ENCODE measurements at places on chromosomes 16 and 17.
A peak's percentile ranks its signal among the peaks of the same experiment; 100 is the strongest.

DNA sequence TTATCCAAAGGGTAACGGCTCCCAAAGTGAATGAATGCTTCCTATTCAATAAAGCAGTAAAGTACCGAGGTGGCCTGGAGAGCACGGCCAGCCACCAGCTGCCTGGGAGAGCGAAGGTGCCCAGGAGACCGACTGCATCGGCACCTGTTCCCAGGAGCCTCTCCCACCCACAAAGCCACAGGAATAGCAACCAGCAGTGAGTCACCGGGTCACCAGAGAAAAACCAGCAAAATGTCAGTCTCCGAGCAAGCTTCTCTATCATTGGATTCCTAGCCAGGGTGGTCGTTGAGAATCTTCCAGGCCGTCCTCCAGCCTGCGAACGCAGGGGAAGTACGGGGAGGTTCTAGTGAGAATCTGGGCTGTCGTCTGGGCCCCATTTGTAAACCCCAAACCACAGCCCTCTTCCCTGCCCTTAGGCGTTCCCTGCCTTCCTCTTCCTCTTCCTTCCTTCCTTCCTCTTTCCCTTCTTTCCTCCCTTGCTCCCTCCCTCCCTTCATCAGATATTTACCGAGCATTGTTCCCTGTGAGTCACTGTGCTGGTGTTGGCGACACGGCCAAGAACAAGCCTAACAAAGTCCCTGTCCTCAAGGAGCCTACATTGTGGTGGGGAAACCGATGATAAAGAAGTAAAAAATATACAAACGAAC is 114.6 kb downstream of the SLC39A11 start:
- DNase-seq = no peak

DNA sequence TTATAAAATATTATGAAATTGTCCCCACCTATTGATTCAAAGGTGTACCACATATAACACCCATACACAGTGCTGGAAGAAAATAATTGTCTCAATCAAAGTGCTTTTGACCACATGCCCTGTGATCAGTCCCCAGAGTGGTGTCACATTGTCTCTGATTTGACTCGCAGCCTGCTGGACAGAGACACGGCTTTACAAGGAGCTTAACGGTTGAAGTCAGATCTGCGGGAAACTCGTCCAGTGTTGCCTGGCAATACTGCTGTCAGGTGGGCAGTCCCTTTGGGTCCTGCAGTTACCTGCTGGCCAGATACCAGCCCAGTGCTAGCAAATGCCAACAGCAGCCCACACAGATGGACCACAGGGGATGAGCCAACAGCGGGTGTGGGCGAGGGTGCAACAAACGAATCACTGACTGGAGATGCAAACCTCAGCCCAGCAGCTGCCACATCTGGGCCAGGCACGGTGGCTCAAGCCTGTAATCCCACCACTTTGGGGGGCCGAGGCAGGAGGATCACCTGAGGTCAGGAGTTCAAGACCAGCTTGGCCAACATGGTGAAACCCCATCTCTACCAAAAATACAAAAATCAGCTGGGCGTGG is 26.2 kb upstream of the SSTR2 start:
- DNase-seq = no peak

DNA sequence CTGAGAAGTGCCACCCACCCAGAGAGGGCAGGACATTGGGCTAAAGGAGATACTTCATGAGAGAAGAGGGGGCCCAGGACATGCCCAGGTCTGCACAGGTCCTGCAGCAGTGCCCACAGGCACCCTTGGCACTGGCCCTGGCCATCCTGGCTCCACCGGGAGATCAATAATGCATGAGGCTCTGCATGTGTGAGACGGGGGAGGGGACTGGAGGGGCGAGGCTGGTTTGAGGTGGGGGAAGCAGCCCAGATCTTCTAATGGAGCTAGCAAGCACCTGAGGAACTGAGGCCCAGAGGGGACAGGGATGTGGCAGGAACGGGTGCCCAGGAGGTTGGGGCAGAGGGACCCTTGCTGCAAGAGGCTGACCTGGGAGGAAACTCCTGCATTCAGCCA is 567 bp downstream of the OSBPL7 start:
- DNase-seq = no peak

DNA sequence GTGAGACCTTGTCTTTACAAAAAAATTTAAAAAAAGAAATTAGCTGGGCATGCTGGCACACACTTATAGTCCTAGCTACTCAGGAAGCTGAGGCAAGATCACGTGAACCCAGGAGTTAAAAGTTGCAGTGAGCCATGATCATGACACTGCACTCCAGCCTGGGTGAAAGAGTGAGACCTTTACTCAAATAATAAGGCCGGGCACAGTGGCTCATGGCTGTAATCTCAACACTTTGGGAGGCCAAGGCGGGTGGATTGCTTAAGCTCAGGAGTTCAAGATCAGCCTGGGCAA is 11.5 kb upstream of the RIPOR1 start:
- DNase-seq = no peak

- DNase-seq = no peak
These were observed 46.4 kb downstream of the PITPNM3 start for GRCh38 chr17:6509921-6510320.

GRCh38 chr16:87791295-87792204 is 25.8 kb upstream of the KLHDC4 start:
- no peak for DNase-seq

- no peak for DNase-seq
These were observed 115.2 kb upstream of the CNTNAP4 start for GRCh38 chr16:76162046-76162445.

DNA sequence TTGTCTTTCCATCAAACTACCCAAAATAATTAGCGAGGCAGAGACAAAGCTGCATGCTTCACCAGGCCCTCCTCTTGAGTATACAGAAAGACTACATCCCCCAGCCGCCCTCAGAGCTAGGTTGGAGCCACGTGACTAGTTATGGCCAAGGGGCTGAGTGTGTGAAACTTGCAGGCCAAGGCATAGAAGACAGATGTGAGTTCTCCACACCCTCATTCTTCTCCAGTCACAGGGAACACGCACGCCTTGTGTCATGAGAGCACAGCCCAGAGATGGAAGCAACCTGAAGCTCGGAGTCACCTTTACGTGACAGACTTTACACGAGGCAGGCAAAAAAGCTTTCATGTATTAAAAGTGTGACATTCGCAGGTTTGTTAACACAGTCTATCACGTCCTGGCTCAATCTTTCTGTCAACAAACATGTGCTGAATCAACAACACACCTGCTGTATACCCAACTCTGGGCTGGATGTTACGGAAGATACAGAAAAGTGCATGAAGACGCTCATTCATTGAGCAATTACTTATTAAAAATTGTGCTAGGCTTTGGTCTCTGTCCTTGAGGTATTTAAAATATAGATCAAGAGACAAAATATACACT is 38.3 kb downstream of the STX8 start:
- no peak for DNase-seq

DNA sequence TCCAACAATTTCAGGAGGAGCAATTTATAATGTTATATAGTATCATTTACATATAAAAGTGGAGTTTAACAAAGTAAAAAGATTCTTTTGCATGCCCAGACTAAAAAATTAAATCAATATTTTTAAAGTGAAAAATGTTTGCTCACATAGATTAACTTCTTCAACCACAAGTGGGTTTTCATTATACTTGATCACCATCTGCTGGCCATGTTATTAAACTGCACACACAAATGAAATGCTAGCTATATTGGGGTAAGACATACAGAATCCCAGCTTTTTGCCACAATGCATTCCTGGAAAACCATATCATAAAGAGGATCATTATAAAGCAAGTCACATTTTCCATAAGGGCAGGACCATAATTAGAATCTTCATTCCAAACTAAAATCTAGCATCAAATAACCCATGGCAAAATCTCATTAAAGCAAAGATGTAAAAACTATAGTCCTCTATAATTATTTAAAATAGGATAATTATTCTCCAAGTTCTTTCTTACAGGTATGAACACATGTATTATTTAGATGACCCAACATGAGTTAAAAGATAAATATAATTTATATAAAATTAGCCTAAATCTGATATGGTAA is 26.3 kb downstream of the CEP112 start:
- DNase-seq = no peak

DNA sequence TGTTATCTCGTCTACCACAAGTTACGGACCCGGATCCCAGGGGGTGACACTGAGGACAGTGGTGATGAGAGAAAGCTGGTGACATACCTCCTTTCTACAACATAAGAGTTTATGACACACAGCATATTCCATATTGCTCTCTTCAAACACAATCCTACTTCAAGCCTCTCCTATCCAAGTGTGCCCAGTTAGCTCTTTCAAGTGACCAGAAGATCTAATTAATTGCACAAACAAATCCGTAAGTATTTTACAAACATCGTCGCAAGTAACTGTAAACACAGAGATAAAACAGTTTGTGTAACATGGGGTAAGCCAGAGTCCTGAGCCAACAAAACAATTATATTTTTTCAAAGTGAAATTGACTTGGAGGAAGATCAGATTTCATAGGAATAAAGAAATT is 235.0 kb downstream of the CHD9NB start:
- no peak for DNase-seq

DNA sequence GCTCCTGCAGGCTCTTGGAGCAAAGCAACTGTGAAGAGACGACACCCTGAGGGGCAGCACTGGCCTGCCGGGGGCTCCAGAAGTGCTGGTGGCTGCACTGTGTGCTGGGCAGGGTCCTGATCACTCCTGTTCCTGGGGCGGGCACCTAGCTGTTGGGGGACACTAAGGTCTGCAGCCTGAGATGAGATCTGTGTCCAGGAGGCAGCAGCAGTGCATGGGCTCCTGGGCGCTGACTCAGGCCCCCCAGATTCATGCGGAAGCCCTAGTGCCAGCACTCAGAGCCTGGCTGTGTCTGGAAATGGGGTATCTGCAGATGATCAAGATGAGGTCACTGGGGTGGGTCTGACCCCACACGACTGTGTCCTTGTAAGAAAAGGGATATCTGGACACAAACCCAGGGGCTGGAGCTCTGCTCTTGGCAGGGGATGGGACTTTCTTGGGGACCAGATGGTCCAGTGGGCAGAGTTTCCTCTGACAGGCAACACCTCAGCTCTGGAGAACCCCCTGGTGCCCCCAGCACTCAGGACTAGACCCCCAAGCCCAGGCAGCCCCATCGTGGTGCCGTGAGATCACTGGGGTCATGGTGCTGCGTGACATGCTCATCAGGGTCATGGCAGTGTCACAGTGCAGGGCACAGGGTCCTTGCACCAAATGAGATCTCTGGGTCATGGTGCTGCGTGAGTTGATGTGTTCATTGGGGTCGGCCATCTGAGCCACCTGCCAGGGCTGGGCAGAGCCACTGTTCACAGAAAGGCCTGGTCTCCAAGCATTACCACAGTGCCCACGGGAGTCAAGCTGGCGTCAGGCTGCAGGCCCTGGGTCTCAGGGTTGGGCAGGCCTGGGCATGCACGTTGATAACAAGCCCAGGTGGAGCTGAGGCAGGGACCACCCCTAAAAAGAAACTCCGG is 9.5 kb downstream of the FAAP100 start:
- no peak for DNase-seq

DNA sequence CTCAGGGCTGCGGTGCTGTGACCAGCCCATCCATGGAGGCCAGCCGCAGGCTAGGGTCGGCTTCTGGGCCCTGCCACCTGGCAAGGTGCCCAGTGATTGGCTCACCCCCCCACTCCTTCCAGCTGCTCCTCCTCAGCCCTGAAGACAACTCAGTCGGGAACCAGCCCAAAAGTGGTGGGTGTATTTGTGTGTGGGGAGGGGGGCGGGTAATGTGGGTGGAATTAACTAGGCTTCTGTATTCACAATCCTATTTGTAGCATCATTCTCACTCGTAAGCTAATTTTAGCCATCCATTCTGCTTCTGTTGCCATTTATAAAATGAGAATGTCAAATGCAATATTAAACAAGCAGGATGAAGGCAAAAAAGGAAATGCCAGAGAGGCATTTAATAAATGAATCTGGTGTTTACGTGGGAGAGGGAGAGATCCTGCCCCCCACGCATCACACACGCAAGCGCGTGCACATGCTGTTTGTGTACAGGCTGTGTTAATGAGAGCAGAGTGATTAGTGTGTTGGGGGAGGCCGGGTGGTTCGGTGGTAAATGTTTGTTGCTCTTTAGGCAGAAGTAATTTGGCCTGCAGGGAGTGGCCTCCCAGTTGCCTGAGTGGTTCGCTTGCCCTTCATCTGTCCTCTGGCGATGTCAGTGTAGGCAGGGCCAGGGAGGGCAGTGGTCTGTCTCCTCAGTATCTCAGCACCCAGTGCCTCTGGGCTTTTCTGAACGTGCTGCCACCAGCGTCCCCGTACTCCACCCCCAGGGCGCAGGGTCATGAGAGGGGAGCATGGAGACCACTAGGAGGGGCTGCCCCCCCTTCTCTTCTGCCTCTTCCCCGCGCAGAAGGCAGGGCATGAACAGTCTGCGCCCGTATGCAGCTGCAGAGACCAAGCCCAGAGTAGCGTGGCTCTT is 140.1 kb downstream of the CCDC182 start:
- DNase-seq = no peak

DNA sequence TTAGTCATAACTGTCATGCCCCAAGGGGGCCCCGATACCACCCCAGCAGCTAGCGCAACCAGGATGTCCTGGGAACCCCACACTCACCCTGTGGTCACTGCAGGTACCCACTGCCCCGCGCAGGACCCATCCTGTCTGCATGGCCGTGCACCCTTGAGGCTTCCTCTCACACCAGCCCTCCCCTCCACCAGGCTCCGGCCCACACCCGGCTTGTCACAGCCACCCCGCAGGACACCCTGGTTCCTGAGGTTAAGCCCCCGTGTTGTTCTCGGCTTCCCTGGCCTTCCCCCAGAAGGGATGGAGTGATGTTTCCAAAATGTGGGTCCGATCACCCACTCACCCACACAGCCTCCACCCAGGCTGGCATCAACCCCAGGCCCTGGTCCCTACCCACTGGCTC is 7.5 kb downstream of the DNASE1L2 start:
- DNase-seq = no peak

DNA sequence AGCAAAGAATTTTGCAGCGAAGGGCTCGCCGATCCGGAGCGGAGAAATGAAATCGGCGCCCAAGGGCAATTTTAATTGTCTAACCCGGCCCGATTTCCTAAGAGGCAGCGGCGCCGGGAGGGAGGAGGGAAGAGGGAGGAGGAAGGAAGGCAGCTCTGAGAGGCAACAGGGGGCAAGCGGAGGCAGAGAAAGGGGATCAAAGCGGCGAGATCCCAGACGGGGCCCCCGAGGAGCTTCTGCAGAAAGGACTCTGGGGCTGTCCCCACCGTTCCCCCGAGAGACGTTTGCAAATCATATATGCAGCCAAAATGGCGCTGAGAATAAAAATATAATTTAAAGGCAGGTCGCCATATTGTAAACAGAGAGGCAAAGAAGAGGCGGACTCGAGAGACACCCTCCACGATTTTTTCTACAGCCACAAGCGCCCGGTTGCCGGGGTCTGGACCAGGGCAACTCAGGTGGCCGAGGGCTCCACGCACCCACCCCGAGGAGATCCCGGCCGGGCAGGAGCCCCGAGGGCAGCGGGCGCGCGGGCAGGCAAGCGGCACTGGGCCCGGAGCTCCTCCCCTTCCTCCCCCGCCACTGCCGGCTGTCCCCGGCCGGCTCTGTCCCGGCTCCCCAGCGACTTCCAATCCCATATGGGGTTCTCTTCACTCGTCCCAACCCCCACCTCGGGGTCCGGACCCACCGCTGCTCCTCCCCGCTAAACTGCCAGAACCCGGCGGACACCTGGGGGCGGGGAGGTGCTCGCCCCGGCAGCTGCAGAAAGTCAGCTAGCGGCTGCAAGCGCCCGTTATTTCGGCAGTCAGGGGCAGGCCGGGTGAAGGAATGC is 1.9 kb downstream of the PHF12 start:
- peak; percentile 33 for DNase-seq

- no peak for DNase-seq
These were observed 23.2 kb downstream of the ZNF652 start for GRCh38 chr17:49338883-49339282.

All from stimulated activated CD4-positive, alpha-beta T cell treated with anti-CD3 and anti-CD28 coated beads, Interleukin-1b, Interleukin-23, amount 100 ng/mL, for 1 hour (primary cell).